ENCODE measurements at places on chromosomes 5 and 9.

GRCh38 chr9:96719521-96719920 is 58.4 kb downstream of the ZNF510 start:
- no peak for DNase-seq

GRCh38 chr5:127508644-127509373 is 8.6 kb upstream of the PRRC1 start:
- DNase-seq, result no peak

DNA sequence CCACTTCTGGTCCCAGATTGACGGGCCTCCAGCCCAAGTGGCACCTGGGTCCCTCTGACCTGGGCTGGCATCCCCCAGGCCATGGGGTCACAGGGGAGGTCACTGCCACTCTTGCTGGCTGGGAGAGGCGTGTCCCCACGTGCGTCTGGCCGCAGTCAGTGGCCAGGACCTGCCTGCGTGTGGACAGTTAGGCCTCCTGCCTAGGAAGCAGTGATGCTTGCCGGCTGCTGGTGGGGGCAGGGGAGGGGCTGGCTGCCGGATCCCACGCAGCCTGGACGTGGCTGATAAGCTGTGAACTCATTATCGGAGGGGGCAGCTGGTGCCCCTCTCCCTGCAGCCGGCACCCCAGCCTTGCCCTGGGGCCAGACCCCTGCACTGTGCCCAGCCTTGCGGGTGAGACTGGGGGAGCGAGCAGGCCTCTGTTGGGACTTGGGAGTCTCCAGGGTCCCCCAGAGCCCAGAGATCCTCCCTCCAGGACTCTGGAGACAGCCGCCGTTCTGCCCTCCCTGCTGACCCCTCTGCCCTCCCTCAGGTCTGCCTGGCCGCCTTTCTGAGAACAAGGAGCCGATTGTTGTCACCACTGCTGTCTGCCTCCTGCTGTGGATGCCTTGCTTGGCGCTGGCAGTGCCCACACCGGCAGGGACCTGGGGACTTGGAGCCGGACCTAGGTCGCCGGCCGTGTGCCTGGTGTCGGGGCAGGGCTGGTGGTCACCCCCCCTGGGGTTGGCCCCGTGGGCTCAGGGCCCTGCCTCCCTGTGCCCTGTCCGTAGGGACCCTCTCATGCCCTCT is 12.3 kb downstream of the RXRA start:
- no peak for DNase-seq

DNA sequence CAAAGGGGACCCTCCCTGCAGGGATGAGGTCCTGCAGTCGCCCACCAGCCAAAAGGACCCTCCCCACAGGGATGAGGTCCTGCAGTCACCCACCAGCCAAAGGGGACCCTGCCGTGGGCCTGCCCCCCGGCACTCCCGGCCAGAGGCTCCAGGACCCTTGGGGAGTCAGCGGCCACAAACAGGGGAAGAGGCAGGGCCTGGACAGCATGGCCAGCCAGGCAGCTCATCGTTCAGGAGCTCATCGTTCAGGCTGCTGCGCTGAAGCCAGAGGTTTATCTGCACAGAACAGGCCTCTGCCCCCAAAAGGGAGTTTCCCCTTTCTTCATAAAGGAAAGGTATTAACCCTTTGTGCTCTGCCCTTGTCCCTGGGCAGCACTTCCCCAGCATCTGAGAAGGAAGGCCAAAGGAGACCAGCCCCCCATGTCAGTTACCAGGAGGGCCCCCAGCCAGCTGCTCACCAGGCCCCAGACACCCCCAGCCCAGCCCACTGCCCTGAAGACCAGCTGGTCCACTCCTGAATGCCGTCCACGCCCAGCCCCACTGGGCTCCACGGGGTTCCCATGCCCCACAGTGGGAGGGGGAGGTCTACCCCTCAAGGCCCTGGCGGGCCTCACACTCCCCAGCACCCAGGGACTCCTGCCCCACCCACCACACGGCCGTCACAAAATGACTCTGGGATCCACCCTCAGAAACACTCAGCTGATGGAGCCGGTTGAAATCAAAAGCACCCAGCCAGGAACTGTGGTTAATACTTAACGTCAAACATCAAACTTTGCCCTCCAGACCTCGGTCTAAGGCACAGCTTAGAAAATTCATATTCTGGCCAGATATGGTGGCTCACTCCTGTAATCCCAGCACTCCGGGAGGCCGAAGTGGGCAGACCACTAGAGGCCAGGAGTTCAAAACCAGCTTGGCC is 6.3 kb downstream of the SLC12A7 start:
- no peak for DNase-seq

DNA sequence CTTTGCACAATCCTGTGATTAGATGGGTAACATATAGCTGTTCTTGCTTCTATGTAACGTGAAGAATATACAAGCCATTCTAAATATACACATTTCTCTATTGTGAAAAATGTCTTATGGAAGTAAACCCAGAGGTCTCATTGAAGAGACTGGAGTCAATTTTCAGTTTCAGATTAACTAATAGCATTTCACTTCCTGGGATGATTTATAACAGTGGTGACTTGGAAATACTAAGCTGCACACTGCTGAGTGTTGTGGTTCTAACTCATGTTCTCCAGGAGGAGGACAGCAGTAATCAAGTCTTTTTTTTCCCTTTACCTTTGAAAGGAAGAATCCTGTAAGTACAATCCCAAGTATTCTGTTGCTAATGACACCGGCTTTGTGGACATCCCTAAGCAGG is 3.3 kb downstream of the CTSL start:
- DNase-seq, result no peak

GRCh38 chr9:131927091-131927490 is 152.6 kb downstream of the MED27 start:
- DNase-seq, result no peak

GRCh38 chr9:93193388-93194220 is 9.7 kb downstream of the WNK2 start:
- DNase-seq, result no peak

DNA sequence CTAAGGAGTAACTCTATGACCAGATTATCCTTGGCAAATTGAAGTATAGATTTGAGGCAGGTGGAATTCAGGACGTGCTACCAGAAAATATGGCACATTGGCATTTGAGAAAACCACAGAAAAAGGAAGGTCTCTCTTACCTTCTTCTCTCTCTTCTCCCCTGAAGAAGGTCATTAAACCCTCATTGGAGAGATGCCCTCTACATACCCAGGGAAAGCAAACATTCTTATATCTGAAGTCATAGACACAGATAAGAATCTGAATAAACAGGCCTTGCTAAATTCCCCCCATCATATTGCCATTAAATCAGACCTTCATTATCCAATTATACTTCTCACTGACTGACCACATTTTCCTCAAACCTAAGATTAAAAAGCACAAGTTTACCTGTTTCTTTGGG is 17.8 kb downstream of the SPINK1 start:
- no peak for DNase-seq

DNA sequence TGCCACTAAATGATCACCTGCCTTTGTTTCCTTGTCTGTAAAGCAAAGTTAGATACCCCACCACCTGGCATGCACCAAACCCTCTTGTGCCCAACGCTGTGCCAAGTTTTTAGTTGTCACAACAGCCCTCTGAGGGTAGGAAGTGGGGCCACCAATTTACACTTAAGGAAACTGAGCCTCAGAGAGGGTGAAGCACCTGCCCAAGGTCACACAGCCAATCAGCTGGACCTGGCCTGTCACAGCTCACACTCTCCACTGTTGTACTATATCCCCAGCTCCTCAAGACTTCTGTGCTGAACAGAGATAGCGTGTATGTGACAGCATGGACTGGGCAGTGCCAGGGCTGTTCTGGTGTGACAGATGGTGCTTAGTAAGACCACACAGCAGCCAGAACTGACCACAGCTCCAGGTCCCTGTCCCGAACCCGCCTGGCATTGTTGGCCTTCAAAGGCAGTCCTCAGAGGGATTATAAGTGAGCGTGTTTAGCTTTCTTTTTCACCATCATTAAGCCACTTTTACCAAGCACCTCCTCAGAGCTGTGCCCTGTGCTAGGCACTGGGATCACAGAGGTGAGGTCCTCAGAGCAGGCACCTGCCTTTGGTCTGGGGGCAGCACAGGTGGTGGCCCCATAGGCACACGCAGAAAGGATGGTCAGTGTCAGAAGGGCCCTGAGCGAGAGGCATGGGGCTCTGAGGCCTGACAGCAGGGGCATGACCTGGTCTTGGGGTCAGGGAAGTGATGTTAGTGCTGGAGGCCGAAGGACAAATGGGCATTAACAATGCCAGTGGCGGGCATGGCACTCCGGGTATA is 71.1 kb downstream of the COL27A1 start:
- DNase-seq, result no peak

GRCh38 chr5:72328172-72328571 is 8.0 kb downstream of the PTCD2 start:
- no peak for DNase-seq

DNA sequence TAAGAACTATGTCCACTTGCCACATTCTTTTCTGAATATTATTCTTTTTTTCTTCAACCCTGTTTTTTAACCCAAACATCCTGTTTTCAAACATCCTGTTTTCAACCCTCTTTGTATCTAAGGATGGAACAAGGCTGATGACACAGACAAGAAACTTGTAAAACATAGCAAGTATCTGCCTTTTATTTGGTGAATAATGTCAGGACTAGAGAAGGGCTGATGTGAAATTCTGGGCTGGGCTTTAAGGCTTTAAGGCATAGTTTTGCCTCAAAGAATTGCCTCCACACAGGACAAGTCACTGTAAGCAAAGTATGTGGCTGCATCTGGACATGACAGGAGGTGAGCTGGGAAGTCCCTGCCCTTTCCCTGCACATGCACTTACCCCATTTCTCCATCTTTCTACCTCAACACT is 42.5 kb upstream of the RIC1 start:
- peak; percentile 43 for DNase-seq

GRCh38 chr9:13804532-13804931 is 509.4 kb downstream of the NFIB start:
- no peak for DNase-seq

DNA sequence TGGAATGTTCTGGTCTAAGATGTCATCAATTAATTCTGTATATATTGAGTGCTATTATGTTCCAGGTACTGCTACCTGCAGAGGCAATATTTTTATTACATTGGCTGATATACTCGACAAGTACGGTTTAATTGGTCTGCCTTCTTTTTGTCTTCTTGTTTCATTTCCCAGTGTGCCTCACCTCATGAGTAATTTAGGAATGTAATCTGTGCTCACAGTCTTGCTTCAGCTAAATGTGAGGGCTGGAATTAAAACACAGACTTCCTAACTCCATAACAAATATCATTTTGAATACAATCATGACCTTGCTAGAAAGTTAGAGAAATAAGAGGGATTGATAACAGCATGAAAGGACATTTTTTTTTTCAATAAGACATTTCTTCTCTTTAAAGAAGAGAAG is 20.1 kb upstream of the SPINK5 start:
- DNase-seq, result no peak
